ENCODE measurements at places on chromosomes 6 and 20.

GRCh38 chr6:25215881-25216280 is 63.3 kb upstream of the CARMIL1 start:
- no peaks in the 10 kb centered on the region for H3K4me1 ChIP-seq
- no peak for DNase-seq
- H3K27me3 ChIP-seq: no peaks in the 10 kb centered on the region

GRCh38 chr6:148760568-148761526 is 14.0 kb downstream of the UST start:
- peak; percentile 30 for DNase-seq
- peak overlapping the region; percentile 83 for H3K27ac ChIP-seq
- no peaks in the 10 kb centered on the region for H3K27me3 ChIP-seq
- no peaks in the 10 kb centered on the region for H3K4me1 ChIP-seq
- no peak overlapping the region for H3K4me3 ChIP-seq

GRCh38 chr6:88179692-88180091 is 13.5 kb upstream of the CNR1 start:
- no peak overlapping the region for H3K27ac ChIP-seq
- H3K4me3 ChIP-seq: no peak overlapping the region
- H3K36me3 ChIP-seq: no peaks in the 10 kb centered on the region
- no peaks in the 10 kb centered on the region for H3K27me3 ChIP-seq
- H3K4me1 ChIP-seq: no peaks in the 10 kb centered on the region

GRCh38 chr20:18007534-18008292 is 38.9 kb downstream of the MGME1 start:
- H3K4me3 ChIP-seq: no peak overlapping the region
- DNase-seq: no peak
- H3K27me3 ChIP-seq: no peaks in the 10 kb centered on the region
- peak overlapping the region; percentile 68 for H3K27ac ChIP-seq
- no peaks in the 10 kb centered on the region for H3K4me1 ChIP-seq

GRCh38 chr6:40509086-40509485 is 78.1 kb downstream of the LRFN2 start:
- no peak overlapping the region for H3K4me3 ChIP-seq
- H3K36me3 ChIP-seq: no peaks in the 10 kb centered on the region
- no peaks in the 10 kb centered on the region for H3K27me3 ChIP-seq
- H3K27ac ChIP-seq: no peak overlapping the region

DNA sequence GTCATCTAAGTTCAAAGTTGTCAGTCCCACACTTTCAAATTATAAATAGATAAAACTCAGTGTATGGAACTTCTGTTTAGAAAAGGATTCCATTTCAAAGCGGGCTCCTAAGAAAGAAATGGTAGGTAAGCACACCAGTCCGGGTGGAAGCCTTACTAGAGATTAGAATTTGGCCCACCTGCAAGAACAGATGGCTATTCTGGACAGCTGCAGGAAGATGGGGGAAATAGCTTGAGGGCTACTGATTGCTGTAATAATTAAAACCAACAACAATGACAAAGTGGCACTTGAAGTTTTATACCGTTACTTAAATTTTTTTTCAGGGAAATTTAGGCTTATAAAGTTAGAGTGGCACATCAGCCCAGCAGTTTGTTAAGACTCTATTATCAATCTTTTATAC is 83.3 kb downstream of the HIVEP2 start:
- no peaks in the 10 kb centered on the region for H3K27me3 ChIP-seq
- H3K4me3 ChIP-seq: no peak overlapping the region
- no peaks in the 10 kb centered on the region for H3K4me1 ChIP-seq
- H3K27ac ChIP-seq: no peak overlapping the region
- DNase-seq: no peak

GRCh38 chr20:12965212-12965869 is 43.4 kb upstream of the SPTLC3 start:
- no peak for DNase-seq
- no peaks in the 10 kb centered on the region for H3K36me3 ChIP-seq
- no peaks in the 10 kb centered on the region for H3K4me1 ChIP-seq
- H3K4me3 ChIP-seq: no peak overlapping the region
- no peaks in the 10 kb centered on the region for H3K27me3 ChIP-seq

- no peaks in the 10 kb centered on the region for H3K27me3 ChIP-seq
- H3K4me1 ChIP-seq: no peaks in the 10 kb centered on the region
- H3K4me3 ChIP-seq: no peak overlapping the region
- H3K36me3 ChIP-seq: no peaks in the 10 kb centered on the region
- H3K27ac ChIP-seq: no peak overlapping the region
These were observed 425.4 kb upstream of the RNF217 start for GRCh38 chr6:124536842-124537191.

DNA sequence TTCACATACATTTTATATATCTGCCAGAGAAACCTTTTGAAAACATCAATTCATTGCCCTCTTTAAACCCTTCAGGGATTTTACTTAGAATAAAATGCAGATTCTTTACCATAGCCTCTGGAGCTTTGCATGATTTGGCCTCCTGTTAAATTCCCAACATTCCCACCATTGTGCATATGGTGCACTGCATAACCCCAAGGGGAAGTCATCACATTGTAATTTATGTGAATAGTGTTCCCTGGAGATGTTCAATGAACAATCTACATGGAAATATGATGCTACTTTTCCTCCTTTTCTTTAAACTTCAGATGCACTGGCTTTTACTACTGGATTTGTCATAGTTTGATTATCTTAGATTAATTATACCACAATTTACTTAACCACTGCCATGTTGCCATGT is 94.7 kb downstream of the PHF3 start:
- H3K4me3 ChIP-seq: no peak overlapping the region
- H3K27ac ChIP-seq: no peak overlapping the region
- no peak for DNase-seq
- H3K36me3 ChIP-seq: no peaks in the 10 kb centered on the region
- H3K27me3 ChIP-seq: no peaks in the 10 kb centered on the region

- no peak overlapping the region for H3K4me3 ChIP-seq
- no peaks in the 10 kb centered on the region for H3K27me3 ChIP-seq
- no peak overlapping the region for H3K27ac ChIP-seq
- DNase-seq: no peak
These were observed 260.6 kb downstream of the PRL start for GRCh38 chr6:22036275-22036674.

GRCh38 chr20:47225458-47225857 is 131.0 kb downstream of the ZMYND8 start:
- no peak for DNase-seq
- H3K4me3 ChIP-seq: no peak overlapping the region
- H3K4me1 ChIP-seq: no peaks in the 10 kb centered on the region
- H3K36me3 ChIP-seq: peaks cover 5% of the 10 kb centered on the region
- no peak overlapping the region for H3K27ac ChIP-seq

- no peaks in the 10 kb centered on the region for H3K27me3 ChIP-seq
- peak overlapping the region; percentile 98 for H3K27ac ChIP-seq
- no peaks in the 10 kb centered on the region for H3K36me3 ChIP-seq
- no peaks in the 10 kb centered on the region for H3K4me1 ChIP-seq
- DNase-seq: peak; percentile 40
These were observed 751 bp downstream of the MAP3K4 start for GRCh38 chr6:160992061-160992979.

- no peaks in the 10 kb centered on the region for H3K4me1 ChIP-seq
- H3K4me3 ChIP-seq: no peak overlapping the region
- H3K27me3 ChIP-seq: no peaks in the 10 kb centered on the region
- DNase-seq: no peak
- H3K36me3 ChIP-seq: no peaks in the 10 kb centered on the region
These were observed 68.2 kb downstream of the C6orf52 start for GRCh38 chr6:10626154-10626741.

All from breast epithelium (tissue), 4 donors.